COLO829 (cell line): ENCODE measurements at places on chromosomes 2 and 18.

DNA sequence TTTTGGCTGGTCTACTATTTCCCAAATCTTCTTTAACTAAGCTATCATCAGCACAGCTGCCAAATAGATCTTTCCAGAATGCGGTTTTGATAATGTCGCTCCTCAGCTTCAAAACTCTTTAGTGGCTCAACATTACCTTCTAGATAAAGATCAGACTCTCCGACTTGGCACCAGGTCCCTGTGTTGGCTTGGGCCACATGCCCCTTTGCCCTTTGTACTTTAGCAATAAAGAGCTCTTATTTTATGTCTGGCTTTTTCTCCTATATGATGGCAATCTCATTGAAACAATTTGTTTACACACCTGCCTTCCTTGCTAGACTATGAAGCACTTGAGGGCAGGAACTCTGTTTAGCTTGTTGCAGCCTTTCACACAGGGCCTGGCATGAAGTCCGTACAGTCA, 128.9 kb upstream of the GATA6 start:
- no peak for DNase-seq

DNA sequence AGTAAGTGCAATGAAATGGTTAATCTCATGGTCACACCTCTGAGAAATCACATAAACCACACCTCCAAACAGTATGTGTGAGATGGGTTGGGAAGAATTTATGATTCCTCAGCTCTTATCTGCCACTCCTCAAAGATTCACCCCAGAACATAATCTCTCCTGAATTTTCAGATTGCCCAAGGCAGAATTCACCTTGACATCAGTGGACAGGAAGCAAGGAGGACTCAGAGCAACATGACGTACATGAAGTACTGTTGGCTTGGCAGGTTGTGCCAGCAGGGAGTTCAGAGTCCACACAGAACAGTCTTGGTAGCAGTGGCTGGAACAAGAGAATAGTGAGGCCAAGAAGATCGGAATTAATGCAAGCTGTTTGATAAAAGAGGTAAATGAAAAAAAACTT, 31.7 kb upstream of the CYBRD1 start:
- no peak for DNase-seq

GRCh38 chr2:183349091-183349490, 224.8 kb downstream of the NUP35 start:
- no peak for DNase-seq

DNA sequence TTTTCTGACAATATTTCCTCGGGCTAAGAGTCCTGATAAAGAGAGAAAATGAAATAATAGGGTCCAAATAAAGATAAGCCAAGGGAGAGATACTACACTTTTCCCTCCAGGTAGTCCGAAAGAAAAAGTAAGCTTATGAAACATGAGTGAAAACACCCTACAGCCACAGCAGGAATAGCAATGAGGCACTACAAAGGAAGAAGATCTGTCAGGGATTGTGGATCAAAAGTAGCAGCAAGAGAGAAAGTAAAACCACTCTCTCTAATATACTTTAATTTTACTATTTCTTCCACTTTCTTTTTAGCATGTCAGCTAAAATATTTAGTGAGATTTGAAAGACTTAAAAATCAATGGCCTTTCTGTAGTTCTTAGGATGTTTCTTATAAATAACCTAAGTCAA, 1601.8 kb downstream of the LRP1B start:
- no peak for DNase-seq

DNA sequence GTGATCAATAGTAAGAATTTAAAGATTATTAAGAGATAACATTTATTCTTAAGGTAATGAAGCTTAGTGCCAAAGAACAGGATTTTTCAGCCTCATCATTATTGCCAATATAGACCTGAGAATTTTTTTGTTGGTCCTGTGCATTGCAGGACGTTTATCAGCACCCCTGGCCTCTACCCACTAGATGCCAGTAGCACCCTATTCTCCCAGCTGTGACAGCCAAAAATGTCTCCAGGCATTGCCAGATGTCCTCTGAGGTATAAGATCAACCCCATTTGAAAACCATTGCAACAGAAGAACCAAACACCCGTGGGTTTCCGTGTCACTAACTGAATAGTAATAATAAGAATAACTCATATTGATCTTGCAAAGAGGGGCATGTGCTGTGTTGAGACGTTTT, 700.0 kb upstream of the SOX11 start:
- DNase-seq: no peak

DNA sequence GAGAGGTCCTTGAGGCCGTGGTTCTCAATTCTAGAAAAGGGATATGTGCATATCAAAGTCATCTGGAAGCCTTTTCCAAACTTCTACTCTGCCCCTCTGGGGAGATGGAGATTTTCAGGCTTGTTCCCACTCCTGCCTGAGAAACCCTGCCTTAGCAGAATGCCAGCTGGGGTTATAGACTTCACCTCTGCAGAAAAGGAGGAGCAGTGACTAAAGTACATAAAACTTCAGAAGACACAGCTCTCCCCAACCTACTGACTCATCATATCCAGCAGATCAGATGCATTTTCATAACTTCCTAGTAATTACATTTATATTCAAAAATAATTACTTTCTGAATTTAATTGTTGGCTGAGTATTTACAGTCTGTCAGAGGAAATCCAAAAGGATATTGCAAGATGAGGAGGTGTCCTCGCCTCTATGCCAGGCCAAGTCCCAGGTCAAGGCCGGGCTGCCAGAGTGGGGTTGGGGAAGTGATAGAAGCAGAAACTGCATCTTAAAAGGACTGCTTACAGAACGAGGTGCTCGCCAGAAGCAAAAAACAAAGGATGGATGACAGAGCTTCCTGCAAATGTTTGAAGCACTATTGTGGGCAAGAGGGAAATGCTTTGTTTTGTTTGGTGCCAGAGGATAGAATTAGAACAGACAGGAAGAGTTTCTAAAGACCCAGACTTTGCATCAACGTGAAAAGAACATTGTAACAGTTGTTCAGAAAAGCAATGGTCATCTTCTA, 75.6 kb upstream of the APCDD1 start:
- DNase-seq: no peak

DNA sequence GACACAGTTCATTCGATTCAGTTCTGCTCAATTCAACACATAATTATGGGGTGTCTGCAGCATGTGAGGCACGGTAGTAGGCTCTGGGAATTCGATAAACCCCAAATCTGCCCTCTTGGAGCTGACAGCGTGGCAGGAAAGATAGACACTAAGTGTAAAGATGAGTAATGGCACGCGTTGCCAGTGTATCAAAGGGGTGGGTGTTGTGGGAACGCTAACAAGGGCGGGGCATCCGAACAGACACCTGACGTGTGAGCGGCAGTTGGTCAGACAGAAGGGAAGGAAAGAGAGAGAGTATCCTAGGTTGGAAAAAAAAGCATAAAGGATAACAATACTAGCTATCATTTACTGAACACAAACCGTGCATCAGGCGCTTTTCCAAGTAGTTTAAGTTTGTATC, 125.7 kb upstream of the HAAO start:
- DNase-seq: no peak

GRCh38 chr2:137607722-137608318, 356.5 kb upstream of the HNMT start:
- no peak for DNase-seq
